Occipital lobe (tissue), 3 donors: ENCODE measurements at places on chromosomes 1 and 21. TPM values are rescaled to one million over a fixed set of nuclear protein-coding genes. Genes with fewer than 3 reads are reported as not detected.

GRCh38 chr1:110310300-110310699 is 28.9 kb upstream of the RBM15 start:
- DNase-seq, result no peak

GRCh38 chr1:207025146-207025880 is 7.2 kb downstream of the C1orf116 start:
- no peak for DNase-seq

SELENBP1 gene
- 9.2 TPM for total RNA-seq

- no peak for DNase-seq
These were observed 108.1 kb downstream of the SLC44A5 start for GRCh38 chr1:75502776-75503175.

EPHB2 gene
- total RNA-seq, result 34.9 TPM

DNA sequence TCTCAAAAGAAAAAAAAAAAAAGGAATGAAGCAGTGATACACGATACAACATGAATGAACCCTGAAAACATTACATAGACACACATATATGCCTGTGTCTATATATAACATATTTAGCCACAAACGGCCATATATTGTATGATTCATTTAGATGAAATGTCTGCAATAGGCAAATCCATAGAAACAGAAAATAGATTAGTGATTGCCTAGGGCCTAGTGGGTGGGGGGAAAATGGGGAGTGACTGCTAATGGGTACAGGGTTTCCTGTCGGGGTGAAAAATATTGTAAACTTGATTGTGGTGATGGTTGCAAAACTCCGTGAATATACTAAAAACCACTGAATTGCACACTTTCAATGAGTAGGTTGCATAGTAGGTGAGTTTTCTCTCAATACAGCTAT is 6.0 kb upstream of the H6PD start:
- no peak for DNase-seq

GRCh38 chr1:176802316-176802715 is 339.3 kb downstream of the PAPPA2 start:
- no peak for DNase-seq
